ENCODE measurements at places on chromosomes 16 and 17.

DNA sequence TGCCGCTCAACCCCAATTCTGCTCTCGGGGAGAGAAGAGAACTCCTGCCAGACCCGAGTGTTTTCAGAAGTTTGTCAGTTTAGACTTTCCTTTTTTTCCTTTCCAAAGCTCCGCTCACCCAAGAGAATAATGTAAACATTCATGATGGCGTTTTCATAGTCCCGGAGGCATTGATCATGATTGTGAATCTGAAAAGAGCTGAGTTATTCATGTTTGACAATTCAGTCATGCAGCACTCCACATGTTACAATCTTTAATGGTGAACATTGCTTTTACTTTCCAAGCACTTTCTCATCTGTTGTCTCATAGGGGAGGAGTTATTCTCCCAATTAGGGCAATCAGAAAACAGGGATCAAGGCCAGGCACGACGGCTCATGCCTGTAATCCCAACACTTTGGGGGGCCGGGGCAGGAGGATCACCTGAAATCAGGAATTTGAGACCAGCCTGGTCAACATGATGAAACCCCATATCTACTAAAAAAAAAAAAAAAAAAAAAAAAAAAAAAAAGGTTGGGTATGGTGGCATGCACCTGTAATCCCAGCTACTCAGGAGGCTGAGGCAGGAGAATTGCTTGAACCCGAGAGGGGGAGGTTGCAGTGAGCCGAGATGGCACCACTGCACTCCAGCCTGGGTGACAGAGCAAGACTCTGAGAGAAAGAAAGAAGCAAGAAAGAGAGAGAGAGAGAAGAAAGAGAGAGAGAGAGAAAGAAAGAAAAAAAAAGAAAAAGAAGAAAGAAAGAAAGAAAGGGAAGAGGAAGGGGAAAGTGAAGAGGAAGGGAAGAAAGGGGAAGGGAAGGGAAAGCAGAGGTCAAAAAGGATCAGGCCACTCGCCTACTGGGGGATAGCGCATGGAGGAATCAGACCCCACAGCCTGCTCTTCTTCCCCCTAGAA is 70.0 kb upstream of the TNRC6C start:
- no peak for DNase-seq

DNA sequence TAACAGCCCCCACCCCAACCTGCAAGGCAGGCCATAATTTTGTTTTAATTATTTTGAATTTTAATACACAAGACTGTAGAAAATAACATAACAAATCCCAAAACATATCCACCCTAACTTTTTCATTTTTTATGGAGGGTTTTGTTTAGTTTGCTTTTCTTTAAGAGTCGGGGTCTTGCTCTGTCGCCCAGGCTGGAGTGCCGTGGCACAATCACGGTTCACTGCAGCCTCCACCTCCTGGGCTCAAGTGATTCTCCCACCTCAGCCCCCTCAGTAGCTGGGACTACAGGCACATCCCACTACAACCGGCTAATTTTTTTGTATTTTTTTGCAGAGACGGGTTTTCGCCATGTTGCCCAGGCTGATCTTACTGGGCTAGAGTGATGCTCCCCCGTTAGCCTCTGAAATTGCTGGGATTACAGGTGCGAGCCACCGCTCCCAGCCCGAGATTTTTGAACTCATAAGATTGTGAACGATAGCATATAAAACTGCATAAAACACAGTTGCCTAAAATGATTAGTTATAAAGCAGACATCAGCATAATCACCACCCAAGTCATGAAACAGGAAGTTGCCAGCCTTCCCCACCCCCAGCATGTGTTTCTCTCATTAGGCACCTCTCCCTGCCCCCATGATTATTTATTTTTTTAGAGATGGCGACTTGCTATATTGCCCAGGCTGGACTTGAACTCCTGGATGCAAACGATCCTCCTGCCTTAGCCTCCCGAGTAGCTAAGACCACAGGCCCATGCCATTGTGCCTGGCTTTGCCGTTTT is 13.6 kb upstream of the DOC2B start:
- DNase-seq: no peak

GRCh38 chr17:39673335-39674081 is 5.3 kb downstream of the PNMT start:
- DNase-seq: no peak

GRCh38 chr17:65487161-65487560 is 74.3 kb downstream of the AXIN2 start:
- DNase-seq: no peak

GRCh38 chr17:8904686-8905085 is 37.2 kb upstream of the PIK3R6 start:
- DNase-seq: no peak

DNA sequence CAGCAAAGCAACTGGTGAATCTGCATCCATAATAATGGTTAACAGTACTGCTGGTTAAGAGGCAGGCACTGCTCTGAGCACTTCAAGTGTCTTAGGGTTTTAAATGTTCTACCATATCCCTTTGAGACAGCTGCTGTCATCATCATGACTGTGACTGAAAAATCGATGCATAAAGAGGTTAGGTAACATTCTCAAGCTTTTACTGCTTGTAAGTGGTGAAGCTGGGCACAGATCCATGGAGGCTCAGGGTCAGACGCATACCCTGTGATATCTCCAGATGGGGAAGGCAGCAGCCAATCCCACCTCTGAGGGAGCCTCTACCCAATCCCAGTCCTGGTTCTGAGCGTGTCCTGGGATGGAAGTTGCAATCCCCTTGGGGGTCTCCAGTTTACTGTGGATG is 57.6 kb upstream of the SOX9 start:
- no peak for DNase-seq

DNA sequence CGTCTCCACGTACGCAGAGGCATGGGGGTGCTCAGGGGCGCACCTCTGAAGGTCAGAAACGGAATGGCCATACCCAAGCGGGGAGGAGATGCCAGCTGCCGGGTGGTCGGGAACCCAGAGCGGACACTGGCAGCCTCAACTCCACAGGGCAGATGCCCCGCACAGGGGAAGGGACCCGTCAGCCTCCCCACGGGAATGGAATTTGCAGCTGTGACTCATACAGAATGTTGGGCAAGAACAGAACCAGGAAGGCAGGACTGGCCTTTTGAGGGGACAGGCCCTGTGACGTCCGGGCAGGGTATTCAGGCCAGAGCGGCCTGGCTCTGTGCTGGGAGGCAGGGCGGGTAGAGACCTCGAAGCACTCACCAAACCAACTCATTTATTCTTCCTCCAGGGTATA is 7.5 kb downstream of the TK1 start:
- DNase-seq: no peak

GRCh38 chr17:31431098-31431851 is 39.8 kb downstream of the RAB11FIP4 start:
- no peak for DNase-seq

GRCh38 chr17:4986403-4986802 is 1.1 kb downstream of the CAMTA2 start:
- no peak for DNase-seq

DNA sequence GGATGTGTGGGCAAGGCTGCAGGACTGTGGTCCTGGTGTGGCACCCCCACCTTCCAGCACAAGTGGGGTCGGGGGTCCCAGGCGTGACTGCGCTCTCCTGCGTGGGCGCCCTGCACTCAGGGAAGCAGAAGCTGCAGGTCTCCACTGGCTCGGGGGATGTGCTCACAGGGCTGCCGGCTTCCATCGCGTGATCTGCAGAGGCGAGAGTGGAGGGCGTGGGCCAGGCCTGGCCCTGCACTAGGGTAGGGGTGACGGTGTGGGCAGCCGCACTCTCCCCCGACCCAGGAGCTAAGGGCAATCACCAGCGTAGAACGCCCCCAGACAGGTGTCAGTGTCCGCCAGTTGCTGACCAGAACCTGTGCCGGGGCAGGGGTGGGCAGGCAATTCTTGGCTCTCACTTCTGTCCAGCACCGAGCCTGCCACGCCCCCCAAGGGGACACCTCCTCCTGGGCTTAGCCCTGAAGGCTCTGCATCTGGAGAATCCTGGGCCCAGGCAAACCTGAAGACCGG is 32.3 kb downstream of the TNFRSF13B start:
- no peak for DNase-seq

GRCh38 chr16:35714665-35715064 is 2255.3 kb downstream of the TP53TG3F start:
- no peak for DNase-seq

- DNase-seq: no peak
Measured at GRCh38 chr17:15233971-15234370, 31.2 kb downstream of the PMP22 start.

GRCh38 chr16:8921347-8921984 is 39.3 kb downstream of the LITAFD start:
- DNase-seq: no peak

DNA sequence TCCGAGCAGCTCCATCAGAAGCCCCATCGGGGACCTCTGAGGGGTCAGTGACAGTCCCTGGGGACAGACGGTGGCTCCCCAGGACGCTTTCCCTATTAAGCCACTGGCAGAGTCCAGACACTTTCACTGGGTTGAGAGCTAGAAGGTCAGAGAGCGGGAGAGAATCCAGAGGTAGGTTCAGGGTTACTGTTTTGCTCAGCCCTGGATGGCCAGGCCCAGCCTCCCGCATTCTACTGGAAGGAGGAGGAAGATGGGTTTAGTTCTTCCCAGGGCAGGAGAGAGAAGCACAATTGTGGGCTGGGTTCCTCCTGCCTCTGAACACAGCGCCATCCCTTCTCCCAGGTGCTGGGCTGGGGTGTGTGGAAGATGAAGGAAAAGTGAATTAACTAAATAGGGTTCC is 452.8 kb downstream of the SLC39A11 start:
- no peak for DNase-seq

DNA sequence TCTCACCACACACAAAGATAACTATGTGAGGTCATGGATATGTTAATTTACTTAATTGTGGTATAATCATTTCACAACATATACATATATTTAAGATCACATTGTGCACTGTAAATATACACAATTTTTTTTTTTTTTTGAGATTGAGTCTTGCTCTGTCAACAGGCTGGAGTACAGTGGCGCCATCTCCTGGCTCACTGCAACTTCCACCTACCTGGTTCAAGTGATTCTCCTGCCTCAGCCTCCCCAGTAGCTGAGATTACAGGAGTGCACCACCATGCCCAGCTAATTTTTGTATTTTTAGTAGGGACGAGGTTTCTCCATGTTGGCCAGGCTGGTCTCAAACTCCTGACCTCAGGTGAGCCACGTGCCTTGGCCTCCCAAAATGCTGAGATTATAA is 11.5 kb upstream of the PRSS54 start:
- no peak for DNase-seq

DNA sequence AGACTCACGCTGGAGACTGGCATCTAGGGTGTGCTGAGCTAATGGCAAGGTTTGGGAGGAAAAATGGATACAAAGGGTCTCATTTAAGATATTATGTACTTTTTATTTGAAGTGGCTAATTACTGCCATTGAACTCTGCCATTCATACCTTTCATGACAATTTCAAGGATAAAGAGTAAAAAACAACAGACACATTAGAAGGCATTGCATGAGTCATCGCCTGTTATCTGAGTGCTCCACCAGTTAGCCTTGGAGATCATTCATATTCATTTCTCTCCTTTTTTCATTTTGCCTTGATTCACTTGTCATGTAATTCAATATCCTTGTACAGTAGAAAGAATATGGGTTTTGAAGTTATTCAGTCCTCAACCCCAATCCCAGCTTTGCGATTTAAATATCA is 109.5 kb downstream of the CDH8 start:
- DNase-seq: no peak

DNA sequence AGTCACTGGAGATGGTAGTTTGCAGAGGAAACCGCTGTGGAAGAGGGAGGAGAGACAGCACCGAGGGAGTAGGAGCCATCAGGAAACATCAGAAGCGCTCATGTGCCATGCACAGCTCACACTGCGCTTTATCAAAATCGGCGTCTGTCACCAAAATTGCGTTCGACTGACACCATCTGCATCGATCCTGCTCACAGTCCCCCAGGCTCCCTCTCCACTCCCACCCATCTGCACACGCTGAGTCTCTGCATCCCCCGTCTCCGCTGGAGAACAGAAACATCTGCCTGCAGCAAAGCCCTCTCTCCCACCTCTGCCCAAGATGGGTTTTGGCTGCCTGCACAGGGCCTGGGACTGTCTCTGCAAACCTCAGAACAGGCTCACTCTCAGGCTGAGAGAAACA is 187.5 kb upstream of the RPL38 start:
- no peak for DNase-seq

GRCh38 chr16:64687786-64688185 is 434.1 kb downstream of the CDH11 start:
- no peak for DNase-seq

GRCh38 chr16:50126183-50126582 is 26.9 kb upstream of the TENT4B start:
- DNase-seq: no peak

- DNase-seq: no peak
Measured at GRCh38 chr16:90046971-90047713, 27.9 kb upstream of the DBNDD1 start.

- peak; percentile 84 for DNase-seq
Measured at GRCh38 chr16:10738231-10739077, 5.2 kb upstream of the NUBP1 start.

DNA sequence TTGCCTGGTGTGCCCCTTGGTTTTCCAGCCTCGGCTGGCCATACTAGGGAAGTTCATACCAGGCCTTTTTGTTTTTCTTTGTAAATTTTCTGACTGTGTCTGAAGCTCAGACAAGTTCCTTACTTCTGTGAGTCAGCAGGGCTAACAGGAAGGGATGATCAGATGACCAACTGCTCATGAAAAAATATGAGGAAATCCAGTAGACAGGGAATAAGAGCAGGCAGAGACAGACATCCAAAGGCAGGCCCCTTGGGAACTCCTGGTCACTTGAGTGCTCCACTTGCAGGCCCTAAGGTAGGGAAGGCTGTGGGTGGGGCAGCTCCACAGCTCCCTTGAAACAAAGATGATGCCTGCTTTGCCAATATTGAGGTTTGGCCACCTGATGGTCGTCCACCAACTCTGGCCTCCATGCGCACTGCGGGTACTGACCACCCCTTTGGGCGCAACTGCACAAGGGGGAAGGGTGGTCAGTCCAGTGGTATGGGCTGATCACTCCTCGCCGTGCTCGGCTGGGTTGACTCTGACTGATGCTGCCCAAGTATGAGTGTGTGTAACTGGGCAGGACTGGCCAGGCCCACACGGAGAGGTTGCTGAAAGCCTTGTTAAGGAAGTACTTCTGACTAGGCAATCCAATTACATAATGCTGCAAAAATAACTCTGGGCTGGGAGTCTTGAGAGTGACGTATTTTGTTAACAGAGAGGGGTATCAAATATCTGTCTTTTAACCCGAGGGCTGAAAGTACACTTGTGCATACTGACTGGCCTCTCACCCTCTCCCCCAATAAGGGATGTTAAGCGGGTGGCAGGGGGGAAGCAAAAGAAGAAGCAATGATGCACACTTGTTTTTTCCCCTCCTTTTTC is 20.8 kb upstream of the ZFHX3 start:
- DNase-seq: no peak

GRCh38 chr17:43556292-43556691 is 10.2 kb upstream of the ETV4 start:
- peak; percentile 96 for DNase-seq

- DNase-seq: no peak
Measured at GRCh38 chr16:87240211-87241136, 76.7 kb downstream of the C16orf95 start.

Measured in A549 (cell line).